Activated T-cell treated with anti-CD3 and anti-CD28 coated beads, Interleukin-2, amount 50 U/mL, for 72 hours (primary cell): ENCODE measurements at places on chromosomes 2 and 18.

GRCh38 chr2:196607073-196607472 lies 32.4 kb upstream of the CCDC150 start:
- no peaks in the 10 kb centered on the region for H3K36me3 ChIP-seq

GRCh38 chr2:105114551-105114950 lies 76.7 kb downstream of the MRPS9 start:
- H3K4me1 ChIP-seq = no peaks in the 10 kb centered on the region
- no peak overlapping the region for H3K4me3 ChIP-seq
- no peak overlapping the region for H3K27ac ChIP-seq

DNA sequence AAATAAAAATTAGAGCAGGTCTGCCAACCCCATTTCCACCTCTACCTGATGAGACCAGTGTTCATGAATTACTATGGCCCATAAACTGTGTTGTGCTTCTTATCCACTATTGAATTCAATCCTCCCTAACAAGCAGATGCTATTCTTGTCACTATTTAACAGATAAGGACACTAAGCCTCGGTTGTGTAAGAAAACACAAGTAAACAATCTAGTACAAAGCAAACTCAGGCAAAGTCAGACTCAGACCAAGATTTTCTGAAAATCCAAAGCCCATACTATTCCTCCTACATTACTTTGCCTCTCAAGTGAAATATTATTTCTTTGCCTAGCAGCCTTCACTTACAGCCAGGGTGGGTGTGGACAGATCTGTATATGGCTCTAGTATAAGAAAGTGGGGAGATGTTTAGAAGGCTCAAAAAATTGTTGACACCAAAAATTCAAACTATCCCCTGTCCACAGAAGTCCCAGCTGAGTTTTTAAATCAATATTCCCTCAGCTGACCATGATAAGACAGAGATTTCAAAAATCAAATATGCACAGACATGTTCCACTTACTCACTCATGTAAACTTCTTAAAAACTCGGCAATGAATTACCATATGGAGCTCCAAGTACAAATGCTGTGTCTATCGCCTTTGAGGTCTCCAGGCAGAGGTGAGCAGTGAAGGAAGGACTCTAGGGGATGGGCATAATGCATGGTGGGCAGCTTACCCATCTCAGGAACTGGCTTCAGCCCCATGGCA lies 16.0 kb upstream of the TTR start:
- no peaks in the 10 kb centered on the region for H3K27me3 ChIP-seq
- H3K36me3 ChIP-seq = no peaks in the 10 kb centered on the region
- DNase-seq = no peak
- H3K27ac ChIP-seq = no peak overlapping the region
- no peak overlapping the region for H3K4me3 ChIP-seq

DNA sequence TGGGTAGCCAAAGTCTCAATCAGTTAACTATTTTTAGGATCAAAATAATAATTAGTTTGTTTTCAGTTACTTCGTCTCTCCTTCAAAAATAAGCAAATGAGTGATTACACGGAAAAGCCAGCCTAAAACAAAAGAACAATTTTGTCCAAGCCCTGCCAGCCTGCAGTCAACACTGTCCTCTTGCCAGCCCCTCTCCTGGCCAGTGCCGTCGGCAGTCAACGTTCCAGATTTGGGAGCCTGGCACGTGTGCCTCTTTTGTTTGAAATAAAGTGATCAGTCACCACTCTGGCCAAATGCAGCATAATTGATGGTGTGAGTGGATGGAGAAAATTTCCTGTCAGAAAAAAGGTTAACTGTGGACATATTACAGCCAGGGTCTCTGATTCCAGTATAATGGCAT lies 260.6 kb upstream of the SKOR2 start:
- H3K36me3 ChIP-seq = no peaks in the 10 kb centered on the region
- no peak overlapping the region for H3K27ac ChIP-seq
- H3K27me3 ChIP-seq = peaks cover 12% of the 10 kb centered on the region
- DNase-seq = no peak
- no peak overlapping the region for H3K4me3 ChIP-seq

GRCh38 chr2:43616967-43617680 lies 19.9 kb upstream of the PLEKHH2 start:
- no peaks in the 10 kb centered on the region for H3K36me3 ChIP-seq
- DNase-seq = no peak
- H3K4me3 ChIP-seq = no peak overlapping the region
- peaks cover 15% of the 10 kb centered on the region for H3K27me3 ChIP-seq

- H3K27me3 ChIP-seq = no peaks in the 10 kb centered on the region
- H3K4me1 ChIP-seq = peaks cover 39% of the 10 kb centered on the region
- peak overlapping the region; percentile 95 for H3K4me3 ChIP-seq
- H3K36me3 ChIP-seq = peaks cover 8% of the 10 kb centered on the region
- peak overlapping the region; percentile 98 for H3K27ac ChIP-seq
Observed at GRCh38 chr2:206764673-206765241, 371 bp downstream of the MDH1B start.

DNA sequence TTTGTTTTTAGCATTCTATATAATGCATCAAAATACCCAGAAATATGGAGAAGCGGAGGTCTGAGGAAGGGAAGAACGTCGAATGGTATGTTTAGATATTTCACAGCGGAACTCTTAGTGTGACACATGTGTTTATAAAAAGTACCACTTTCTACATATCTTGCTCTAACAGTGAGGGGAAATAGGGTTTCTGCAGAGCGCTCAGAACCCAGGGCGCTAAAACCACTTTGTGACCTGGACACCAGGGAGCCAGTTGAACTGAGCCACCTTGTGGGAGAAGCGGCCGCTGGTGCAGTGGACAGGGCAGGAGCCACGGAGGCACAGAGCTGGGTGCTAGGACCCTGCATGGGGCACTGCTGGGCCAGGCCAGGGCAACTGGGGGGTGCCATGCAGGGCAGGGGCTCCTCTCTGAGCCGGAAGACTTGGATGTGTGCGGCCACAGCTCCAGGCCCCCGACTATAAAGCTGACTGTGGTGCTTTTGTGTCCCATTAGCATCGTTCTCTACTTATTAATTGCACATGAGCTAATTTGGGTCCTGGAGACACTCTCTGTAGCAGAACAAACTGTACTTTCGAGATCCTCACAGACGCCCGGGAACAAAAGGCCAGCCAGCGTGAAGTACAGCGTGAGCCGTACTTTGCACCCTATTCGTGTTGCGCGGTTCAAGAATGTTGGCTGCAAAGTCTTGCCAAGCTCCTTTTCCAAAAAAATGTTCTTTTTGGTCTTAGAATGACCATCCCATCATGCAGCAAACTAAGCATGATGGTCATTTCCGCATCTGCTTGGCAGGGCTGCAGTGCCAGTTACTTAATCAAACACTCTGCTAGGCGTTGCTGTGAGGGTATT lies 151.9 kb upstream of the ALKAL2 start:
- H3K4me1 ChIP-seq = peaks cover 23% of the 10 kb centered on the region
- DNase-seq = no peak
- no peaks in the 10 kb centered on the region for H3K36me3 ChIP-seq
- no peaks in the 10 kb centered on the region for H3K27me3 ChIP-seq
- H3K4me3 ChIP-seq = no peak overlapping the region
- H3K27ac ChIP-seq = no peak overlapping the region

GRCh38 chr2:20496076-20496872 lies 49.4 kb downstream of the RHOB start:
- no peak overlapping the region for H3K27ac ChIP-seq
- no peak for DNase-seq
- H3K4me1 ChIP-seq = no peaks in the 10 kb centered on the region
- H3K4me3 ChIP-seq = no peak overlapping the region
- H3K36me3 ChIP-seq = no peaks in the 10 kb centered on the region

- DNase-seq = no peak
- peaks cover 21% of the 10 kb centered on the region for H3K4me1 ChIP-seq
- no peak overlapping the region for H3K4me3 ChIP-seq
- H3K36me3 ChIP-seq = peaks cover 1% of the 10 kb centered on the region
- H3K27ac ChIP-seq = no peak overlapping the region
Observed at GRCh38 chr2:200442471-200442870, 67.4 kb downstream of the KCTD18 start.

DNA sequence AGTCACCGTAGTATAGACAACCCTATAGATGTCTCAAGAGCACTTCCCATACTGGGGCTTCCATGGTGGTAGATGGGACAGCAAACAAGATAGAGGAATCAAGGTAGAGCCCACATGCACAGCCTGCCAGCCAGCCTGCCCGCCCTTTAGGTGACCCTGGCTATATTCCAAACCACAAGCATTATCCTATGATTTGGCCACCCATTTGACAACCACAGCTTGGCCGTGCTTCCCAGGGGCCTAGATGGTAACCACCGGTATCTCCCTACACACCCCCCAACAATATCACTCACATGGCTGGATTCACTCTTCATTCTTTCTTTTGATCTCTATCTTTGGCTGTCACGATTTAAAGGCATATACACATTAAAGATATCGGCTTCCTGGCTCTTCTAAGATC lies 85.3 kb downstream of the CDK15 start:
- H3K27ac ChIP-seq = no peak overlapping the region
- no peaks in the 10 kb centered on the region for H3K4me1 ChIP-seq
- no peaks in the 10 kb centered on the region for H3K36me3 ChIP-seq

- DNase-seq = no peak
- H3K36me3 ChIP-seq = peaks cover 12% of the 10 kb centered on the region
- H3K4me1 ChIP-seq = no peaks in the 10 kb centered on the region
- H3K27ac ChIP-seq = no peak overlapping the region
Observed at GRCh38 chr2:143513081-143513480, 383.9 kb downstream of the ARHGAP15 start.

- H3K4me3 ChIP-seq = no peak overlapping the region
- H3K27me3 ChIP-seq = no peaks in the 10 kb centered on the region
- DNase-seq = no peak
- H3K4me1 ChIP-seq = no peaks in the 10 kb centered on the region
- H3K27ac ChIP-seq = no peak overlapping the region
Observed at GRCh38 chr2:26711457-26712161, 19.1 kb downstream of the KCNK3 start.

- H3K4me1 ChIP-seq = peaks cover 7% of the 10 kb centered on the region
- no peak overlapping the region for H3K4me3 ChIP-seq
- no peaks in the 10 kb centered on the region for H3K36me3 ChIP-seq
- H3K27me3 ChIP-seq = peaks cover 16% of the 10 kb centered on the region
- H3K27ac ChIP-seq = no peak overlapping the region
Observed at GRCh38 chr2:692767-693166, 15.6 kb upstream of the TMEM18 start.

DNA sequence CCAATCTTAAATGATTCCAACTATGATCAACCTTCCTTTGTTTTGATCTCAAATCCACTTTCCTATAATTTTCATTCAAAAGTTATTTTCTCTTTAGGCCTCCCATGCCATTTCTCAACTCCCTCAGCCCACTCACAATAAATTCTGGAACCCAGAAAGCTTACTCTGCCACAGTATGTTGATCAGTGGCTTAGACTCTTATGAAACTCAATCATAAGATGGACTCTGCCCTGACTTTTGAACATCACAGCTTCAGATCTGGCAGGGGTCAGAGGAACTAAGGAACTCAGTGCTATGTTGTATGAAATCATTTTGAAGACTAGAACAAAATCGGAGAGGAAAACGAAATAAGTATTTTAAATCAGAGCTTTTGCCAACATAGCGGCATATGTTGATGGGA lies 59.8 kb upstream of the LGALSL start:
- H3K27ac ChIP-seq = no peak overlapping the region
- H3K4me1 ChIP-seq = peaks cover 5% of the 10 kb centered on the region
- no peak for DNase-seq
- no peak overlapping the region for H3K4me3 ChIP-seq

DNA sequence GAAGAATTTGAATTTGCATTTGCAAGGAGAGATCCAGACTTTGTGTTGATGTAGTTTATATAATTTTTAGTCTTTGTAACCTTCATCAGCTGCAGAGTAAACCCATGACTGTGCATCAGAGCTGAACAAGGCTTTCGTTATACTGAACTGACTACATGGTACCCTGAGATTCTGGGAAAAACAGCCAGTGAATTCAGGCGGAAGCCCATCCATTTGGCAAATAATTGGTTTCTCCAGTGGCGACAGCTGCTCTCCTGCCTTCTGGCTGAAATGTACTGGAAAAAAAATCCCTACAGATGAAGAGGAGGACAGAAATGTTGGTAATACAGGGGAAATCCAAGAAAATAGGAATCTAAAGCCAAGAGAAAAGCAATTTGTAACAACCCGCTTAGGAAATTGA lies 657.5 kb upstream of the CDH7 start:
- DNase-seq = no peak
- H3K27me3 ChIP-seq = no peaks in the 10 kb centered on the region
- no peak overlapping the region for H3K4me3 ChIP-seq
